Activated T-cell treated with anti-CD3 and anti-CD28 coated beads for 48 hours (primary cell): ENCODE measurements at places on chromosomes 12 and 14.

GRCh38 chr12:109109746-109110350 lies 6.5 kb upstream of the ACACB start:
- DNase-seq = no peak

DNA sequence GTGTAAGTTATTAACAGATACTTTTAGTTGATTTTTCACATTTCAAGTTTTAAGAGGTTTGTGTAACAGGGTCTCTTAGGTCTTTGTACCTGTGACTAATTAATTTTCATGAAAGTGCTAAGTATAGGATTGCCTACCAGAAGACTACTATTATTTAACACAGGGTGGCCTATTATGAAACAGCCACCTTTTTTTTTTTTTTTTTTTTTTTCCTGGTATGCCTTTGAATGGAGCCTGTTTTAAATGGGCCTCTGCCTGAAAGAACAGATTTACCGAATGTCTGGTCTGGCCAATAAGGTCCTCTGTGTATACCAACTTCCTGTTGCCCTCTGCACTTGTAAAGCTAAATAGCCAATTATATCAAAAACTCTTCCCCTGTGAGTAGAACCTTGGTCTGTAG lies 62.5 kb downstream of the SLC38A6 start:
- no peak for DNase-seq

GRCh38 chr12:44157359-44157758 lies 321.5 kb downstream of the TMEM117 start:
- DNase-seq = no peak

GRCh38 chr12:92949466-92949865 lies 20.4 kb upstream of the EEA1 start:
- no peak for DNase-seq

DNA sequence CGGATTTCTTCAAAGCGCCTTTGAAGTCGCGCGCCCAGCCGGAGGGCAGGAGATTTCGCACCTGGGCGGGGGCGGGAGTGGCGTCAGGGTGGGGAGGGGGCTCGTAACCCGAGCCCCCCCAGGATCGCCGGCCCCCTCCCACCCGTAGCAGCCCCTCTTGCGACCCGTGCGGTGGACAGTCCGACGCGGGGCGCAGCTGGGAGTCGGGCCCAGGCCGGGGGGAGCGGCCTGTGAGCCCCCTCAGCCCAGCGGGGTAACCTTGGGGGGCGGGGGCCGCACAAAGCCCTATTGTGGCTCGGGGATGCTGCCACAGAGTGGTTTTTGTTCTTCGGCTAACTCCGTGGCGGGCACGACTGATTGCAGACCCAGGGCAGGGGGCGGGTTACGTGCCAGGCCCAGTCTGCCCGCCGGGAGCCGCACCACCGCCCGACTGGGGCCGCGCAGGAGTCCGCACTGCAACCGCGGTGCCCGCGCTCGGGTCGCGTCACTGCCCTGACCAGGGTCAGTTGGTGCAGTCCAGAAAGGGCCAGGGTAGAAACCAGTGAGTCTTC lies 4.2 kb upstream of the AAAS start:
- peak; percentile 25 for DNase-seq

- DNase-seq = no peak
Observed at GRCh38 chr12:98581101-98581500, 12.4 kb upstream of the SLC25A3 start.

DNA sequence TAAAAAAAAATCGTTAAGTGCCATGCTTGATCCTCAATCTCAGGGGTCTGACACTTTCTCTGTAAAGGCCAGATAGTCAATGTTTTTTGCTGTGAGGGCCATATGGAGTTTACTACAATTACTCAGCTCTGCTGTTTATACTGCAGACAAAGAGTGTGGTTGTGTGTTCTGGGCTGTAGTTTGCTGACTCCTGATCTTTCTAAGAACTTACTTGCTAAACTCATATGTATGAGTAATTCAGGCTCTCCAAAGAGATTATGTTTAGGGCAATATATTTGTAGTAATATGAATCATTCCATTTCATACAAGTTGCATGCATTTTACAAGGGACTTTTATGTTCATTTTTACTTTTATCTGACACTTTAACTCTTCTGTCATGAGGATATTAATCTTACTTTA lies 188.2 kb downstream of the TMTC2 start:
- no peak for DNase-seq

DNA sequence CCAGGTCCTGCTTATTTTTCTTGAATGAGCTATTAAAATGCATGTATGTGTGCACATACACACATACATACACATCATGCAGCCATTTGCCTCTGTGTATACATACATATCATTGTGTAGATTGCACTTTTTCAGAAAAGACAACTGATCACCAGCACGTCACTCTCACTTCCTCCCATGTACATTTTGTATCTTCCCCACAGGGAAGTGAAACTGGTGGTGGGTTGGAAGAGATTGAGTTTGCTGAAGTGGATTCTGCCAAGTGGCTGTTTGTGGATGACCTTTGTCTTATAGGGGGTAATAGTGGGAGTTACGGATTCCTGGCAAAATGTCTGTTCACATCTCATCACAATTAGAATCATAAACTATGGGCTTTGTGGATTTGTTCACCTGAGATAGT lies 448.6 kb downstream of the RAD51B start:
- no peak for DNase-seq

GRCh38 chr12:130480231-130480630 lies 142.5 kb downstream of the PIWIL1 start:
- no peak for DNase-seq

GRCh38 chr12:54701940-54702592 lies 53.9 kb upstream of the DCD start:
- no peak for DNase-seq

DNA sequence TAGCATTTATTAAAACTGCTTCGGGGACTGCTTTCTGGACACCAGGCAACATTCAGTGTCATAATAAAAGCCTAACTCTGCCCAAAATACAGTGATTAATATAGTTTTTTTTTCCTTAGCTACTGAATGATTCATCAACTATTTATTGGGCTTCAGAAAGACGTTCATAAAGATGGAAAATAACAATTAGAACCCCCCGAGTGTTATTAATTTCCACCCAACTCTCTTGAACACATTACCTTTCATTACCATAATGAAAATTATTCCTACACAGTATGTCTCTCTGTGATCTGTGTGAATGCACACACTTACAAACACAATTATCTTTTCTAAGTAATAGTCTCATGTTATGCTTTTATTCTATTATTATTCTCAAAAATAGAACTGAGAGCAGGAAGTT lies 473.0 kb downstream of the ADAMTS20 start:
- DNase-seq = no peak

GRCh38 chr14:90726656-90727055 lies 89.6 kb downstream of the TTC7B start:
- no peak for DNase-seq
